ENCODE measurements at places on chromosomes 2 and 18. TPM values are rescaled to one million over a fixed set of nuclear protein-coding genes. Genes with fewer than 3 reads are reported as not detected.

Gene DSC1
- 0.16 TPM for total RNA-seq

Gene SLC11A1
- total RNA-seq = 1.7 TPM

Gene SOS1
- total RNA-seq = 92.6 TPM

Gene COLEC11
- 2.9 TPM for total RNA-seq

Gene ASAP2
- 34.8 TPM for total RNA-seq

Gene PLEKHH2
- 53.6 TPM for total RNA-seq

Gene THSD7B
- 4.0 TPM for total RNA-seq

Gene AMER3
- 0.42 TPM for total RNA-seq

Gene M1AP
- total RNA-seq = 0.21 TPM

Gene LNPK
- total RNA-seq = 93.1 TPM

Gene FHL2
- total RNA-seq = 48.4 TPM

Gene PER2
- 7.5 TPM for total RNA-seq

Gene MRPL53
- total RNA-seq = 14.0 TPM

Gene PLCL1
- total RNA-seq = 17.8 TPM

Gene CKAP2L
- 13.5 TPM for total RNA-seq

Gene GAREM1
- 15.9 TPM for total RNA-seq

Gene FHOD3
- 27.2 TPM for total RNA-seq

Gene GALNT3
- total RNA-seq = 14.0 TPM

Gene ABCG8
- not detected for total RNA-seq
